Activated gamma-delta T cell treated with anti-CD3 and anti-CD28 coated beads, Interleukin-2, amount 50 U/mL, for 16 hours (primary cell): ENCODE measurements at places on chromosomes 2 and 18.

DNA sequence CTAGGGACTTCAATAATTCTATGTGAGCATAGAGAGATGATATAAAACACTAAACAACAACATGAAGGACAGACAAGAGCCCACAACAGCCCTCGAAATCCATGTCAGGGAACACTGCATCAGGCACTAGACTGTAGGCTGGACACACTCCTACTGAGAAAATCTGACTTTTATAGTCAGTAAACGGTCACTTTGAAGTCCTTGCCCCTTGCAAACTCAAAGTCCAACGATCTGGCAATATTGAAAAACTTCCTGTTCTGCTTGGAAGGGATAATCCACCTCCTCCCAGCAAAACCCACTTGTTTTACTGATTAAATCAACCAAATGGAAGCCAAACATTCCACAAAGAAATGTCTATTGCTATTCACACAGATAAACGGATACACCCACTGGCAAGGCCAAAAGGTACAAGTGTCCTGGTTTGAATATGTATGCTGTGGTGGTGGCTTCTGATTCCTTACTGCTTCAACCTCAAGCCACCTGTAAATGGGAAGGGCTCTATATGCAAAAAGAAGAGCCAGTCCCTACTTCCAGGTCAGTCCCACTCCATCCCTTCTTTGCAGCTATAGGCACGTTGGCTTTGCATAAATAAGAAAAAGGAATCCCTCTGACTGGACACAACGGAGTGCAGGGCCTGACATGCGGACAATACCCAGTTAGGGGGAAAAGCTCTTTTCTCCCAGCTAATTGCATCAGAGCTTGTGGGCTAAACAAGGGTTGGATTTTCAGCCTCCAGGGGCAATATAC is 56.6 kb downstream of the STK39 start:
- no peak for DNase-seq

DNA sequence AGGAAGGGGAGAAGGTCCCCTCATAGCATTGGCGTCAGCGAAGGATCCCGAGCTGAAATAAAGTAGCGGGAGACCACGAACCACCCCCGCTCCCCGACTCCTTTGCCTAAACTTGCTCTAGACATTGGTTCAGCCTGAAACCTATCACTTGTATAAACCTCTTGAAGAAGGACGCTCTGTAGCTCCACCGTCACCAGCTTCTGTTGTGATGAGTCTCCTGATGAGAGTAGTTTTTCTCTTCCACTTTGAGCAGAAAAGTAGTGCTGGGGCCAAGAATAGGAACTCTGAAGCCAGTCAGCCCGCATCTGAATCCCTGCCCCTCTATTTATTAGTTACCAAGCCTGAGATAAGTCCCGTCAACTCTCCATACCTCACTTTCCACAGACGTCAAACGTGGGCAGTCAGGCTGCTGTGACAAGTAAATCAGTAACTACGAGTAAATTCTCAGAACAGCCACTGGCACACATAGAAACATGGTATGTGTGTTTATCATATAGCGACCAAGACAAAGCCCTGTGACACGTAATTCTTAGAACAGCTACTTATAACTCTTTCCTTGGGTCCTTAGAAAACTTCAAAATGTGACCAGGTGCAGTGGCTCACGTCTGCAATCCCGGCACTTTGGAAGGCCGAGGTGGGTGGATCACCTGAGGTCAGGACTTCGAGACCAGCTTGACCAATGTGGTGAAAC is 61.7 kb downstream of the CD226 start:
- DNase-seq, result no peak

DNA sequence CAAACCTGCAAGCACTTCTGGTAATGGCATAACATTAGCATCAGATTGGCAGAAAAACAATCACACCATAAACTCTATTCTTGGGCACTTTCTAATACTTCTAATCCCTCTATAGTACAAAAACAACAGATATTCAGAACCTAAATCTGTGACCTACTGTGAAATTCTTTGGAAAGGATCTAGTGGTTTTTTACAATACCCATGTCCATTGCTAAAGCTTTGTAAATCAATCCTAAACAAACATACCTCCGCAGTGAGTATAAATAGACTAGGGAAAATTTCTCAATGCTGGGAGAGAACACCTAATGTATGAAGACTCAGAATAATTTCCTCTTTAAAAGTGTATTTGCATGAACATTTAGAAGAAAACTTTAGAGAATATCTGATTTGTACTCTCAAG is 1098.5 kb upstream of the DDX18 start:
- DNase-seq, result no peak

DNA sequence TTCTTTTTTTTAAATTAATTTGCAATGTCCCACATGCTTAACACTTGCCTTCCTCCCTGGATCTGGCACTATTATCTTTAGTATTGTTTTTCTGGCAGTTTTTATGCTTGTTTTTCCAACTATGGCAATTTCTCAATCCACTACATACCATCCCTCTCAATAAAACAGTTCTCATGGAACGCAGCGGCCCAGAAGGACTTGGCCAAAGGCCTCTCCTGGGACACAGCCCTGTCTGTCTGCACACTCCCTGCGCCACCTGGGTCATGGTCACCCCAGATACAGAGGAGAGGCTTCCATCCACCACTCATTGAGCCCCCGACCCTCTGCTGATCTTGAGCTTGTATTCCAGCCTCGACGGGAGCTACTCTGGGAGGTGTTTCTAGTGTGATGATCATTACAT is 91.2 kb downstream of the TWIST2 start:
- DNase-seq, result no peak

DNA sequence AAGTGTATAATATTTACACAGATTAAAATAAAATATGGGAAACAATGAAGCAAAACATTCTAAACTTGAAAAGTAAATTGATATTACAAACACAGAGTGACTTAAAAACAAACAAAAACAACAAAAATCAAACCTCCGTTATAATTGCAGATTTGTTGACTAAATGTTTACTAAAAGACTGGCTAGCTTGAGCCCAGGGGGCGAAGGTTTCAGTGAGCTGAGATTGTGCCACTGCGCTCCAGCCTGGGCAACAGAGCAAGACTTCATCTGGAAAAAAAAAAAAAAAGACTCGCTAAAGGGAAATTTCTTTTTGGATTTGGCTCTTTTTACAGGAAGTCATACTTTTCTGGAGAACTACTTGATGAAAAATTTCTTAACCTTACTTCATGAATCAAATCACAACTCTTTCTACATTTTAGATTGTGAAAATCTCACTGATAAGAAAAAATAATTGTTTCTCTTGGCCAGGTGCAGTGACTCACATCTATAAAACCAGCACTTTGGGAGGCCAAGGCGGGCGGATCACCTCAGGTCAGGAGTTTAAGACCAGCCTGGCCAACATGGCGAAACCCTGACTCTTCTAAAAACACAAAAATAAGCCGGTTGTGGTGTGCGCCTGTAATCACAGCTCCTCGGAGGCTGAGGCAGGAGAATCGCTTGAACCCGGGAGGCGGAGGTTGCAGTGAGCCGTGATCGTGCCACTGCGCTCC is 9.7 kb downstream of the TFPI start:
- DNase-seq, result no peak

DNA sequence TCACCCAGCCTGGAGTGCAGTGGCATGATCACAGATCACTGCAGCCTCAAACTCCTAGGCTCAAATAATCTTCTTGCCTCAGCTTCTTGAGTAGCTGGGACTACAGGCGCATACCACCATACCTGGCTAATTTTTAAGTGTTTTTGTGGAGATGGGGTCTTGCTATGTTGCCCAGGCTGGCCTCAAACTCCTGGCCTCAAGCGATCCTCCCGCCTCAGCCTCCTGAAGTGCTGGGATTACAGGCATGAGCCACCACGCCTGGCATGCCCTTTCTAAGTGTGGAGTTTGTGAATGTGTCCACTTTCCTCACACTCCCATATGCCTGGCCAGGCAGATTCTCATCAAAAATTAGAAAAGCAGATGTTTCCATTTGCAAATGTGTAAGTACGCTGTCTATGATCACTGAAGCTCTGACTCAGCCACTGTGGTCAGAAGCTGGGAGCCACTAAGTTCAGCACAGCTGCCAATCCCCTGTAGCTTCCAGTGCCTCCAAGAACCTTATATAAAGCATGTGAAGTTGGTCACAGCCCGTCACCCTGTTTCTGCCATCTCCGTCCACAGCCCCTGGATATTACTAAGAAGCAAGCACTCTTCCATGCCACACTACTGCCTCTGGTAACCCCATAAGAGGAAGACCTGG is 155.4 kb downstream of the FAM210A start:
- DNase-seq, result no peak

DNA sequence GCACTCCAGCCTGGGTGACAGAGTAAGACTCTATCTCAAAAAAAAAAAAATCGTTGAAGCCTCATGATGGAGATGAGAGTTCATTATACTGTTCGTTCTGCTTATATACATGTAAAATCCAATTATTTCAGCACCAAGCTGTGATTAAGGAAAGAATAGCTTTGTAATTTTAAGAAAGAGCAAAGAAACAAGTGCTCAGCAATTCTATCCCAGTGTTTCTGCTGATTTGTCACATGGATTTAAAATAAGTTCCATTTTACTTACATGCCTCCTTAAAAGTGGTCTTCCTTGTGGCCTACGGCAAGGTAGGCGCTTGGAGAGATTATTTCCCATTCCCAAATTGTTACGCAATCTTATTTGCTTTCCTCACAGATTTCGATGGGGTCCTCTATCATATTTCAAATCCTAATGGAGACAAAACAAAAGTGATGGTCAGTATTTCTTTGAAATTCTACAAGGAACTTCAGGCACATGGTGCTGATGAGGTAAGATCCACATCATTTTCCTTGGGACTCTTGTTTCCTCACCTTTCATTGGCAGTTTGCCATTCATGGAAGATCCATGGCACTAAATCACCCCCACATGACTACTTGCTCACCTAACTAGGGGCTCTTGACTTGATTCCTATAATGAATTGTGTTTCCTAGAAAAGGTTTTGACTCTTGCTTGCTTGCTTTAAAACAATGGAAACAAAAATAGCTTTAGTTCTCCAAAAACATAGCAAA is 11.5 kb downstream of the ARPC2 start:
- DNase-seq, result no peak

GRCh38 chr2:229980431-229981184 is 58.3 kb downstream of the FBXO36 start:
- DNase-seq, result no peak

DNA sequence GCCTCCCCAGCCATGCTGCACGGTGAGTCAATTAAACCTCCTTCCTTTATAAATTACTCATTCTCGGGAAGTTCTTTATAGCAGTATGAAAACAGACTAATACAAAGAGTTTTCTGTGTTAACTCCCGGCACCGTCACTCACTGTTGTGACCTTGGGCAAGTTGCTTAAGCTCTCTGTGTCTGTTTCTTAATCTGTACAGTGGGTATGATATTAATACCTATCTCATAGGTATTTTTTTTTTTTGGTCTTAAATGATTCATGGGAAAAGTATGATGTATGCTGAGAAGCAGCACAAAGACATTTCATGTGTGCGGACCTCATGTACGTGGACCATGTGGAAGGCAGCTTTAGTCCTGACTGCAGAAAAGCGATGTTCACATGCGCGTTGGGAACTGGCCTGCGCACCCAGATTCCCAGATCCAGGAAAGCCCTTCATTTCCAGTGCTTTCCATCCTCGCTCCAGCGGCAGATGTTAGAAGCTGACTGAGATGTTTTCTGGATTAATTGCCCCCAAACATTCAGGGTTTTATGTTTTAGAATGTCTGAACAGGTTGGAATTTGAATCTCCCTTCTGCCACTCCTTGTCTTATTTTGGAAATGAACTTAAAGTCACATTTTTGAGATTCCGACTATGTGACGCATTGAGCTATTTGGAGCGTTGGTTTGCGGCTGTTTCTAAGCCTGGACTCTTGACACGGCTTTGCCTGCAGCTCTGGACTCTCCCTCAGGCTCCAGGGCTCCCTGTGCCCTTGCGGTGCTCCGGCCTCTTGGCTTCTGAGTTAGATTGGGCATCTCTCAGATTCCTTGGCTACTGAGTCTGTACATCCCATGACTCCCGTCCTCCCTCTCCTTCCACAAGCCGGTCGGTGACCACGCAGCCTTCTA is 61.4 kb downstream of the SLC4A3 start:
- DNase-seq, result no peak

DNA sequence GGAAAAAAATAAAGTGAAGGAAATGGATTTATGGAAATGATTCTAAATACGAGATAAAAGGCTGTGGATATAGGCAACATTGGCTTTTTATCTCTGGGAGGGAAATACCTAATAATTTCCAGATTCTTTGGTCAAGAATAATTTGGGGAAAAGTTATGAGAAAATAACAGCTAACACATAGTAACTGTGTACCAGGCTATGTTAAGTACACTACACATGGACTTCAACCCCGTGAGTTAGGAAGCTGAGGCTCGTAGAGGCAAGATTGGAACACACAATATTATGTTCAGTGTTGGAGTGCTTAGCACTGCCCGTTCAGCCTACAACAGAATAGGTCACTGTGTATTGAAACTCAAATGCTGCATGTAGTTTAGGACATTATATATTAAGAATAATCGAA is 34.3 kb upstream of the GPD2 start:
- DNase-seq, result no peak

DNA sequence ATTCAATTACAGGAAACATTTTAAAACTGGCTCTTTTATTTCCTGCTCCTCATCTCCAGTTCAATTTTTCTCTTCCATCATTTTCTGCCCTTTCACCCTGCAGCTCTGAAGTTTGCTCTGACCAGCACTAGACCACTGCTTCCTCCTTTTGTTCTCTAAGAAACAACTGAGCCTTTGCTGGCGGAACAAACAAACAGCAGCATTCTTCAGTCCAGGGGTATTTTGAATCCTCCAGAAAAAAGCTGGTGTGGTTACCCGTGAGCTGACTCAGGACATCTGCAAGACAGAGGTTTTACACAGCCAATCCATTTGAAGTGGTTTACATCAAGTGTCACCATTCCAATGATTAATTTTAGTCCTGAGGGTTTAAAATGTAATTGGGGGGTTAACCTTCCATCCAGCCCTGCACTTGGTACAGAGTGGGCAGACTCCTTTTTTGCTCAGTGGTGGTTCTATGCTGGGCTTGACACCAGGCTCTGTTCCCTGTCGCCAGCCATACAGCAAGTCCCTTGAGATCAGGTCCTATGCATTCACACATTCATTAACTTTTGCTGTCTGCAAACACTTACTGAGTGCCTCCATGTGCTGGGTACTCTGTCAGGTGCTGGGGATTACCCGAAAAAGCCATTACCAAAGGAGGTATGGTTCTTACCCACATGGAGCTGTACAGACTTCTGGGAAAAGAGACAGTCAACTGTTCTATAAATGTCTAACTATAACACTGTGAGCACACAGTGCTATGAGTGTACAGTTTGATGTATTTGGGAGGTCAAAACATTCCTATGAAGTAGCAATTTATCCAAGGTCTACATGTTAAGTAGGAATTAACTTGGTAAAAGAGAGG is 909.4 kb upstream of the GYPC start:
- DNase-seq, result no peak

GRCh38 chr2:109597283-109597682 is 16.5 kb downstream of the SEPTIN10 start:
- no peak for DNase-seq
